ENCODE measurements at places on chromosomes 12 and 14. TPM values are rescaled to one million over a fixed set of nuclear protein-coding genes. Genes with fewer than 3 reads are reported as not detected.

RASSF9 gene
- not detected for polyA plus RNA-seq

SPATS2 gene
- polyA plus RNA-seq: 3.0 TPM

BIN2 gene
- polyA plus RNA-seq: 290 TPM

SLCO1A2 gene
- not detected for polyA plus RNA-seq

ERP27 gene
- 5.6 TPM for polyA plus RNA-seq

CEBPE gene
- 0.60 TPM for polyA plus RNA-seq

KLHDC1 gene
- 5.5 TPM for polyA plus RNA-seq

ELK3 gene
- polyA plus RNA-seq: 16.8 TPM

ADAM20 gene
- not detected for polyA plus RNA-seq

LHX5 gene
- not detected for polyA plus RNA-seq

SOAT2 gene
- polyA plus RNA-seq: 0.31 TPM

P3H3 gene
- polyA plus RNA-seq: 1.5 TPM

FIGNL2 gene
- polyA plus RNA-seq: not detected

OR10G3 gene
- polyA plus RNA-seq: not detected

COX8C gene
- polyA plus RNA-seq: not detected

TPPP2 gene
- polyA plus RNA-seq: not detected

PSMD9 gene
- 92.6 TPM for polyA plus RNA-seq

All from naive thymus-derived CD4-positive, alpha-beta T cell (primary cell).